ENCODE measurements at places on chromosomes 6 and 20.

DNA sequence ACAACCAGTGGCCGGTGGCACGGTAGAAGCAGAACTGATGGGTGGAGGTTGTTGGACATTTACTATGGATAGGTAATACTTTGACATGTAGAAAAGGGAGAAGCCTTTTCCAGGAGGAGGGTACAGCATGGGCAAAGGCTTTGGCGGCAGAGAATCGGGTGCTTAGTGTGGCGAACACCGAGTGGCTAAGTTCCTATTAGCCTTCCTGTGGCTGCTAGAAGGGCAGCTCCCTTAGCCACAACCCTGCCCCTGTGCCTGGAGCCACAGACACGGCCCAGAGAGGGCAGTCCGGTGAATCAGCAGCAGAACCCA lies 37.9 kb upstream of the TGM2 start:
- no peak for DNase-seq

DNA sequence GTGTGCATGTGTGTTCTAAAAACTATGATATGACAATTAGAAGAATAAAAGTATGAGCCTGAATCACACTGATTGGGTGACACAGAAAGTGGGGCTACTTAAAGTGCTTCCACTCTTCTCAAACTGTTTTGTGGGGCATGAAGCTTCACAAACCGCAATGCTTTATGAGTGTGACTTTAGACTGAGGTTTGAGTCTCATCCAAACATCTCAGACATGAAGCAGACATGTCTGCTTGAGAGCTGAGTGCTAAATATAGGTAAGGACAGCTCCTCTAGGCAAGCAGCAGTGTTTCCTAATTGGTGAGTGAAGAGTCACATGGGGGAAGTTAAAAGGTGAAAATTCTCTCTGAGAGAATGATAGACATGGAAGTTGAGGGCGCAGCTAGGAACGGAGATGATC lies 726.9 kb upstream of the CITED2 start:
- DNase-seq, result no peak

- no peak for DNase-seq
Observed at GRCh38 chr6:1027109-1027794, 284.6 kb upstream of the FOXQ1 start.

- no peak for DNase-seq
Observed at GRCh38 chr6:67411036-67411435, 1224.0 kb upstream of the ADGRB3 start.

GRCh38 chr6:41846666-41847237 lies 48.4 kb downstream of the USP49 start:
- DNase-seq, result peak; percentile 79

DNA sequence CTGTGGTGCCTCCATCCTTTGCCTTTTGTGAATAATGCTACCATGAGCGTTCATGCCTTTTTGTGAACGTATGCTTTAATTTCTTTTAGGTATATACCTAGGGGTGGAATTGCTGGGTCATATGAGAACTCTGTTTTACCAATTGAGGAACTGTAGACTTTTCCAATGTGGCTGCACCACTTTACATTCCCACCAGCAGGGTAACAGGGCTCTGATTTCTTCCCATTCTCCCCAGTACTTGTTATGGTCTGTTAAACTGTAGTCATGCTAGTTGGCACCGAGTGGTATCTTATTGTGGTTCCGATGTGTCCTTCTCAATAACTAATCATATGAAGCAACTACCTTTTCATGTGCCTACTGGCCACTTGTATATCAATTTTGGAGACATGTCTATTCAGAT lies 312.1 kb downstream of the GMDS start:
- no peak for DNase-seq

DNA sequence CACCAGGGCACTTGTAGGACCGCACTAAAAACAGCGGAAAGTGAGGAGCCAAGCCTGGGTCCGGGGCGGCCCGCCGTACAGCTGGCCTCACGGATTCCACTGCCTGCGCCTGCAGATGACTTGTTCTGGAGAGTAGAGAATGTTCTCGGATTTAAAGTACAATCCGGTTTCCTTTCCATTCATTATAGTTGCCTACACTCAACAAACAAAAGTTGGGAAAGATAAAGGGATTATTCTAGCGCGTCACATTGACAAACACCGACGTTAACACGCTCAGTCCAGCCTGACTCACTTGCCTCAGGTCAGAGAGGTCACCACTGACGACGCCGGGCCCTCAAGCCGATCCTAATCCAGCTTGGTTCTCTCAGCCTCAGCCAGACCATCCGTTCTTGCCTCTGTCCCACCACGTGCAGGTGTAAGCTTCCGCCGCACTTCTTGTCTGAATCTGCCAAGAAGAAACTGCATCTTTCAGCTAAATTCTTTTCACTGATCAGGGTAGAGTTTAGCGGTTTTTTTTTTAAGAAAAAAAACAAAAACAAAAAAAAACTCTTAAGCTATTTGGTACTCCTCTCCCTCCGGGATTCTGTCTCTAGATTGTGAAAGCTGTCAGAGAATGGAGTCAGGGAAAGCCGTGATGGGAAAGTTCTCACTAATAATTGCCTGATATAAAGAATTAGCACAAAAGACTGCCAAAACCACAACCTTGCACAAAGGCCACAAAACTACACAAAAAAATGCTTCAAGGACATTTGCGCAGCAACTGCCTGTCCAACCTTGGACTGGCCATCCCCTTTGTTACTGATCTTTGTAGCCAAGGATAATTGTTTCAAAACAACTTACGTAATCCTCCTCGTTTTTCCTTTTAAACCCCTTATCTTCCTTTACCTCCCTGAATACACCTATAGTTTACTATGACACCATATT lies 1.1 kb upstream of the PHF10 start:
- peak; percentile 77 for DNase-seq

DNA sequence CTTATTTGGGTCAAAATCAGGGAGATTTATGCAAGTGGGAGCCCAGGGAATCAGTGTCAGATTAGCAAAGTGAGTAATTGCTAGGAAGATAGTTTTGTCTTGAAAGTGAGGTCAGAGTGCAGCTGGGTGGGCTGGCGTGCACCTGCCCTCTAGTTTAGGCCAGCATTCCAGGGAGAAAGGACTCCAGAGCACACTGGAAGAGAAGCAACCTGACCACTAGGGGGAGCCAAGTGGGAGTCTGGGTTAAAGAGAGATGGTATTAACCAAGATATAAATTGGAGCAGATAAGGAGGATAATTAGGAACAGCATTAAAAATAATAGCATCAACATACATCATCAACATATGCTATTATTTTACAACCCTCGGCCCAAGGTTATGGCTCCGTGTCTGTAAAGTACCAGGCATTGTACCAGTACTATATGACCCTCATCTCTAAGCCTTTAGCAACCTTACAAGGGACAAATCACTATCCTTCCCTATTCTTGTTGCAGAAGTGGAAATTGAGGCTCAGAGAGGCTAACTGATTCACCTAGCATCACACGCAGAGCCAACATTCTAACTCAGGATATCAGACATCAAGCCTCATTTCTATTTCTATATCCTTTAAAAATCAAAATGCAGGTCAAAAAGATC lies 57.8 kb downstream of the SLC2A10 start:
- no peak for DNase-seq

- DNase-seq, result no peak
Observed at GRCh38 chr6:66128656-66129055, 421.6 kb upstream of the EYS start.

GRCh38 chr6:3458706-3459421 lies 2.0 kb upstream of the SLC22A23 start:
- DNase-seq, result no peak

GRCh38 chr20:46964618-46965455 lies 70.2 kb downstream of the EYA2 start:
- DNase-seq, result no peak

- peak; percentile 11 for DNase-seq
Observed at GRCh38 chr6:137370871-137371633, 123.1 kb downstream of the OLIG3 start.

DNA sequence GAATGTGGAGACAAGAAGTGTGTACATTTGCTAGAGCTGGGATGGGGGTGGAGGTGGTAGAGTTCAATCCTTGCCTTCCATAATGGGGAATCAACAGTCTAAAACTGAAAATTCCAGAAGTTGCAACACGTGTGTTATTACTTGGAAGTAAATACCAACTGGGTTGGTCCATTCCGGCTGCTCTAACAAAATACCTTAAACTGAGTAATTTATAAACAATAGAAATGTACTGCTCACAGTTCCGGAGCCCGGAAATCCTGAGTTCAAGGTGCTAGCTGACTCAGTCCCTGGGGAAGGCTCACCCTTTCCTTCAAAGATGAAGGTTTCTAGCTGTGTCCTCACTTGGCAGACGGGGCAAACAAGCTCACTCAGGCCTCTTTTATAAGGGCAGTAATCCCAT lies 59.0 kb downstream of the RIN2 start:
- peak; percentile 65 for DNase-seq

DNA sequence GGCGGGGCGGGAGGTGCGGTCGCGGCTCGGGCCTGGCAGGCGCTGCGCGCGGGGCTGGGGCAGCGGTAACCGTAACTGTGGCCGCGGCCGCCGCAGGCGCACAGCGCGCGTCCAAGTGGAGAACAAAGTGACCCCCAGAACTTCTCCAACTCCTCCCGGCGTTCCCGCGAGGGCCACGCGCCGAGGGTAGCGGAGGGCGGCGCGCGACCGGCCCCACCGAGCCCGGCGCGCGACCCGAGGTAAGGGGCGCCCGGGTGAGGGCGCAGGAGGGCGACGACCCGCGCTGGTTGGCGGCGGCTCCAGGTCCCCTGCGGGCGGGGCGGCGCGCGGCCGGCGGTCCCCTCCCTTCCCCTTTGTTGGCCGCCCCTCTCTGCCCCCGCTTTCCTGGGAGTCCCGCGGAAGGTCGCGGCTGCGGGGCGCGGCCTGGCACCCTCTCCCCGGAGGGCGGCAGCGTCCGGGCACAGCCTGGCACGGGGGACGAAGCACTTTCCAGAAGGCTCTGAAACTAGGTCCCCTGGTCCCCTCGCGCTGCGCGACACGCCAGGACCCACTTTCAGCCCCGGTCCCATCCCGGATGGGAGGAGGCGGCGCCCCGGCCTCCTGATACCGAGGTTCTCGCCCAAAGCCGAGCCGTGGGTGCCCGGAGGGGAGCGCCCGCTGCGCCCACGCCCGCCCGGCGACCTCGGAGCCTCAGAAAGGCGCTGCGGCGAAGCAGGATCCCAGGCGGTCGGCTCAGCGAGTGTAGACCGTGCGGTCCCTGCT lies at the start of gene TIAM2:
TIAM2 (plus strand) TSS at position 62 of the 762 bp plus-strand sequence. CDS start 133,909 bp downstream, outside the sequence.
- peak; percentile 31 for DNase-seq

DNA sequence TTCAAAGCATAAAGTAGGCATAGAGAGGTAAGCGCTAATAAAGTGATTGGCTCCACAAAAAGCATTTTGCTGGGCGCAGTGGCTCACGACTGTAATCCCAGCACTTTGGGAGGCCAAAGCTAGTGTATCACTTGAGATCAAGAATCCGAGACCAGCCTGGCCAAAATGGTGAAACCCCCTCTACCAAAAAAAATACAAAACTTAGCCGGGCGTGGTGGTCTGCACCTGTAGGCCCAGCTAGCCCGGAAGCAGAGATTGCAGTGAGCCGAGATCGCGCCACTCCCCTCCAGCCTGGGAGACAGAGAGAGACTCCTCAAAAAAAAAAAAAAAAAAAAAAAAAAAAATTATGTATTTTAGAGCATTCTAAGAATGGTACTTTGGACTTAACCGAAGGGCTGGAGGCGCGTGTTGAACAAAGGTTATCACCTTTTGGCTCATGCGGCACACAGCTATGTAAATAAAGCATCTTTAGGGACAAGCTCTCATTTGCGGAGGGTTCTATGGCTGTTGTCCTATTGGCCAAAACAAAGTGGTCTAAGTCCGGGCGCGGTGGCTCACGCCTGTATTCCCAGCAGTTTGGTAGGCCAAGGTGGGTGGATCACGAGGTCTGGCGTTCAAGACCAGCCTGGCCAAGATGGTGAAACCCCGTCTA lies 17.4 kb downstream of the HFE start:
- no peak for DNase-seq

- DNase-seq, result no peak
Observed at GRCh38 chr6:132228894-132229293, 172.4 kb downstream of the MOXD1 start.

DNA sequence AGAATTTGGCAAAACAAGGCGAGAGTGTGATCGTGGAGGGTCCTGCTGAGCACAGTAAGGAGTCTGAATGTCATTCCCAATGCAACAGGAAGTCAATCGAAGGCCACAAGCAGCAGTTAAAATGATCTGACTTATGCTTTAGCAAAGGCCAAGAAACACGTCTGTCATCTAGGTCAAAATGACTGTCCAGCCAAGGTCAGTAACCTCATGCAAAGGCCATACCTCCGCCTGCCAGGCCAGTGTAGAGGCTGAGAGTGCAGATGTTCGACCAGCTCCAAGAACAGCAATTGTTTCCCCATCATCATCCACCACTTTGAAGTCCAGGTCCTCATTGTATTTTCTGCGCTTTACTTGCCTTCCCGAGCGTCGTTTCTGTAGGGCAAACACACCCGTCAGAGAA lies 105.6 kb downstream of the CHD6 start:
- no peak for DNase-seq

Data from PC-9 (cell line).